ENCODE measurements at places on chromosomes 1 and 21. TPM values are rescaled to one million over a fixed set of nuclear protein-coding genes. Genes with fewer than 3 reads are reported as not detected.

GRCh38 chr21:27406300-27407009 is 439.6 kb upstream of the ADAMTS5 start:
- H3K4me3 ChIP-seq: no peak overlapping the region
- H3K4me1 ChIP-seq: no peaks in the 10 kb centered on the region
- H3K27me3 ChIP-seq: no peaks in the 10 kb centered on the region
- DNase-seq: peak; percentile 80
- H3K36me3 ChIP-seq: no peaks in the 10 kb centered on the region
- no peak overlapping the region for H3K27ac ChIP-seq

DNA sequence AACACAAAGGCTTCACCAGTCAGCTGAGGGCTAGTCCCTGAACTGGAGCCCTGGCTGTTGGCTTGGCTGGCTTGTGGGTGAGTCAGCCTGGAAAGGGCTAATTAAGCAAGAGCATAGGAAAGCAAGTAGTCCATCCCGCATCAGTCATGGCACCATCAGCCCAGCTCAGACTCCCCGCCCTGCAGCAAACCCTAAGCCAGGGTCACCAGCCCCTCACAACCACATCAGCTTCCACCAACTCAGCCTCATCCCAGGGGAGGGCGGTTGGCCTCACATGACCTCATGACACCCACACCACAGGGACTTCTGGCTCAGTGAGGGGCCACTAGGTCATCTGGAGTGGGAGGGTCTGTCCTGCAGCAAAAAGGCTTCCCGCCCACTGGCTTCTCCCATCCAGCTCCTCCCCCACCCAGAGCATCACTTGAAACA is 7.0 kb upstream of the SPATC1L start:
- no peaks in the 10 kb centered on the region for H3K27me3 ChIP-seq
- no peak for DNase-seq
- H3K4me1 ChIP-seq: peaks cover 7% of the 10 kb centered on the region
- H3K27ac ChIP-seq: no peak overlapping the region

The RC3H1 gene
- total RNA-seq: 51.5 TPM

GRCh38 chr1:33074193-33074945 is 6.6 kb upstream of the AZIN2 start:
- no peaks in the 10 kb centered on the region for H3K27me3 ChIP-seq
- no peaks in the 10 kb centered on the region for H3K4me1 ChIP-seq
- H3K27ac ChIP-seq: no peak overlapping the region
- no peak overlapping the region for H3K4me3 ChIP-seq

The FAM163A gene
- not detected for total RNA-seq

The PRMT2 gene
- total RNA-seq: 114 TPM

GRCh38 chr1:178048426-178048825 is 45.5 kb upstream of the RASAL2 start:
- DNase-seq: no peak
- H3K4me1 ChIP-seq: peaks cover 8% of the 10 kb centered on the region
- H3K4me3 ChIP-seq: no peak overlapping the region
- H3K36me3 ChIP-seq: no peaks in the 10 kb centered on the region

DNA sequence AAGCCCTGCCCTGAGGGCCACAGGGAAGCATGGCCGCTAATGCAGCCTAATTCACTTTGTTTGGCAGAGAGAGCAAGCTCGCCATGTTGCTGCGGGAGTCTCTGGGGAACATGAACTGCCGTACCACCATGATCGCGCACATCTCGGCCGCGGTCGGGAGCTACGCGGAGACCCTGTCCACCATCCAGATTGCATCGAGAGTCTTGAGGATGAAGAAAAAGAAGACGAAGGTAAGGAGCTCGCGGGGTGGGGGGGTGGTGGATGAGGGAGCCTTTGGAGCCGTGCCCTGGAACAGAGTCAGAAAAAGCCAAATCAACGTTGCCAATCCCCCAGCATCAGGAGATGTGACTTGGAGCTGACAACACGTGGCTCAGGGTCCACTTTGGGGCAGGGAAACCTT is 529.4 kb downstream of the KIF26B start:
- no peak overlapping the region for H3K4me3 ChIP-seq
- H3K36me3 ChIP-seq: no peaks in the 10 kb centered on the region
- no peaks in the 10 kb centered on the region for H3K27me3 ChIP-seq

GRCh38 chr1:30315185-30315960 is 408.0 kb downstream of the MATN1 start:
- H3K36me3 ChIP-seq: no peaks in the 10 kb centered on the region
- no peak for DNase-seq
- H3K4me3 ChIP-seq: no peak overlapping the region
- H3K27me3 ChIP-seq: no peaks in the 10 kb centered on the region
- H3K4me1 ChIP-seq: no peaks in the 10 kb centered on the region

DNA sequence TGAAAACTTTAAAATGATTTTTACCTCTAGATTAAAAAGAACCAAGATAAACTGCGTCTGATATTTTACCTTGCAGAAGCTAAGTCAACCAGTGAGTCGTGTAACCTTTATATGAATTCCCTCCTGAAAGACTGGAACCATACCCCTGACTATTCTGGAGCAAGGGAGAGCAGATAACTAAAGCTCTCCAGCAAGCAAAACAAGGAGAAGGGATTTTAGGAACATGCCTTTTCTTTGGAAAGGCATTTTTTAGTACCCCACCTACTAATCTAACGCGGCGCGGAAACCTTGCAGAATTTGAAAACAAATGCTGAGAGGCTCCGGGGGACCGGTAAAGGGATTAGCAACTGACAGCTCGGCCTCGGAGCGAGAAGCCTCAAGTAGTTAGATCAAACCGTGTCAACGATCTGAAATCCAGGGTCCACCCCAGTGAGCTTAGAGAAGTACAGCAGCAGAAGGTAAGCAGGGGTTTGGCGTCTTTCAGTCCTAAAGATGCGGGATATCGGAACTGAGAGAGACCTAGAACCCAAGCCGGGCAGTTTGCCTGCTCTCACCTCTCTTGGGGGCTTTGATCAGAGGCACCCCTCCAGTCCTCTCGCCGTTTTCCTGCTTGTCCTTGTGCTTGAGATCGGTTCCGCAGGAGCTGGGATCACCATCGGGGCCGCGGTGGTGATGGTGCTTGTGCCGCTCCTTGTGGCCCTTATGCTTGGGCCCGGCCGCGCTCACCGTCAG is 954 bp downstream of the RSBN1 start:
- peak; percentile 63 for DNase-seq
- peaks cover 6% of the 10 kb centered on the region for H3K4me1 ChIP-seq

GRCh38 chr1:10905841-10906655 is 106.4 kb upstream of the TARDBP start:
- no peaks in the 10 kb centered on the region for H3K36me3 ChIP-seq
- no peaks in the 10 kb centered on the region for H3K27me3 ChIP-seq
- DNase-seq: peak; percentile 42
- H3K4me3 ChIP-seq: no peak overlapping the region
- no peak overlapping the region for H3K27ac ChIP-seq

DNA sequence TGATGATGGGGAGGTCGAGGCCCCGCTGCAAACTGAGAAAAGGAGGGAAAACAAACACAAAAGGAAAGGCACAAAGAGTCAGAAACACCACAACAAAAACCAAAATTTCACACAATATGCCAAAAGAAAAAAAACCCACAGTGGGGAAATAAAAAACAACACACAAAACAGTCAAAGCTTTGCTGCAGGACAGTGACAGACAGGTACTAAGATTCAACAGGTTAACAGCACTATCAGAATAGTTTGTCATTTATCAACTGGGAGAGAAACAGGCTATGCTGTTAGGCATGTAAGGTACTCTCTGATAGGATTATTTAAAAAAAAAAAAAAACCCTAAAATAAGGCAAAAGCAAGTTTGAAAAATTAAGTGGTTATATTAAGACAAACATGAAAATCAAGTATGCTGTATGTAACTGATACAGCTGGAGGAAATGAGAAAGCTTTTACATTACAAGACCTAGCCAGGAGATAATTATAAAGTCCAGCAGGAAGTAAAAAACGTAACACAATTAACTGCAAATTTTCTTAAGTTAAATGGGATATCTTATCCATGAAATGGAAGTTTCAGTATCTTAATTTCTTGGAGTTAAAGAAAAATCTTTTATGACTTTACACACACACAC is 179.0 kb downstream of the EIF4G3 start:
- H3K4me1 ChIP-seq: no peaks in the 10 kb centered on the region
- no peaks in the 10 kb centered on the region for H3K27me3 ChIP-seq
- no peaks in the 10 kb centered on the region for H3K36me3 ChIP-seq

GRCh38 chr21:41283211-41283818 is 33.3 kb upstream of the FAM3B start:
- peak; percentile 68 for DNase-seq
- no peaks in the 10 kb centered on the region for H3K27me3 ChIP-seq
- peaks cover 5% of the 10 kb centered on the region for H3K4me1 ChIP-seq
- H3K36me3 ChIP-seq: no peaks in the 10 kb centered on the region
- no peak overlapping the region for H3K27ac ChIP-seq
- H3K4me3 ChIP-seq: no peak overlapping the region

The FGR gene
- 108 TPM for total RNA-seq

DNA sequence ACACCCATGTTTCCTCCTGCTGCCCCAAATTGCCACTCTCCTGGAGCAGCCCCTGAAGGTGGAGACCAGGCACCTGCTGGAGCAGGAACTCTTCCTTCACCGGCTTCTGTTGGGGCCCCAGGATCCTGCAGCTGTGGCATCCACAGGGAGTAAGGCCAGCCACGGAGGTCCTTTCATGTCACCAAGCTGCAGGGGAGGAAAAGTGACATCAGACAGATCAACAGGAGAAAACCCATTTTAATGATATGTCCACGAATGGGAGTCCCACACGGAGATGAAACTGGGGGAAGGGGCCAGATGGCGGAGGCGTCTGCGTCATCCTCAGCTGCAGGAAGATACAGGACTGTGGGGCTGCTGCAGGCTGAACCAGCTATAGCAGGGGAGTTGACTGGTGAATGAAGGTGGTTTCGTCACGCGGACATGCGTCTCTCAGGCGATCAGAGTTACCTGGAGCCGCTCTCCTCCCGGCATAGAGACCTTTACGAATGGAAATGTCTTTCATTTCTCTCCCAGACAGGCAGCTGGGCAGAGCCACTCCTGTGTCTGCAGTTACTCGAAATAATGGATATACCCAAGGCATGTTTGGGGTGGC is 9.9 kb downstream of the TP73 start:
- H3K4me3 ChIP-seq: no peak overlapping the region
- H3K27me3 ChIP-seq: no peaks in the 10 kb centered on the region
- no peak for DNase-seq
- H3K36me3 ChIP-seq: no peaks in the 10 kb centered on the region

- no peaks in the 10 kb centered on the region for H3K36me3 ChIP-seq
- no peak overlapping the region for H3K4me3 ChIP-seq
- DNase-seq: no peak
- H3K27me3 ChIP-seq: peaks cover 10% of the 10 kb centered on the region
- no peak overlapping the region for H3K27ac ChIP-seq
Measured at GRCh38 chr1:37052120-37052519, 17.8 kb upstream of the GRIK3 start.

- no peaks in the 10 kb centered on the region for H3K4me1 ChIP-seq
- DNase-seq: no peak
- no peaks in the 10 kb centered on the region for H3K36me3 ChIP-seq
- H3K27me3 ChIP-seq: peaks cover 7% of the 10 kb centered on the region
Measured at GRCh38 chr1:67956116-67956515, 94.3 kb downstream of the DIRAS3 start.
